ENCODE measurements at places on chromosomes 6 and 20.
A peak's percentile ranks its signal among the peaks of the same experiment; 100 is the strongest.

DNA sequence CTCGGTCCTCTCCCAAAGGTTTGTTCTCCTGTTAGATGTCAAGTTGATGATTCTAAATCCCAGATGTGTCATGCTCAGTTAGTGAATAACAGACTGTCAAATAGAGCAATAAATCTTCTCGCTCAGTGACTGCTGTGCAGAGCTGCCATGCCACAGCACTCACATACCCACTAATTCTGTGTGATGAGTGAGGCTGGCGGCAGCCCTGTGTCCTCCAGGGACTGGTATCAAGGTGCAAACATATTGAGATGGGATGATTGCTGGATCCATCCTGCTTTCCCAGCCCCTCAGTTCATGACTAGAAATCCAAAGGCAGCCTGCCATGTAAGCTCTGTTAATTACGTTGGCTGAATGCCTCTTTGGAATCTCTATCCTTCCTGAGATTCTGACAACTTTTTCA is 103.9 kb downstream of the OLIG3 start:
- no peaks in the 10 kb centered on the region for H3K36me3 ChIP-seq
- H3K4me3 ChIP-seq: no peak overlapping the region
- no peak for DNase-seq
- no peaks in the 10 kb centered on the region for H3K27me3 ChIP-seq

DNA sequence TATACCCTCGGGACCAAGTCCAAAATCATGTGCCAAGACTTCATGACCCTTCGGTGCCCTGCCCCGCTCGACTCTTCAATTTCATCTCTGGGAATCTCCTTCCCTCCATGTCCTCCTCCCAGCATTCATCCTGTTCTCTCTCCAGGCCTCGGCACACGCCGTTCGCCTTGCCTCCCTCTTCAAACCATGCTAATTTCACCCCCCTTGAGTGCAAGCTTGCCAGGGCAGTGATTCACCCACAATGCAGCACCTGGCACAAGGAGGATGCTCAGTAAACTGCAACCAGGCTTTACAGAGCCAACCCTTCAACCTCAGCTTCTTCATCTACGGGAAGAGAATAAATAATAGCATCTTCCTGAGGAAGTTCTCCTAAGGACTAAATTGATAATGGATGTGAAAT is 4.1 kb downstream of the KCNS1 start:
- no peak for DNase-seq
- no peaks in the 10 kb centered on the region for H3K36me3 ChIP-seq
- no peaks in the 10 kb centered on the region for H3K27me3 ChIP-seq
- no peak overlapping the region for H3K27ac ChIP-seq
- no peaks in the 10 kb centered on the region for H3K4me1 ChIP-seq

DNA sequence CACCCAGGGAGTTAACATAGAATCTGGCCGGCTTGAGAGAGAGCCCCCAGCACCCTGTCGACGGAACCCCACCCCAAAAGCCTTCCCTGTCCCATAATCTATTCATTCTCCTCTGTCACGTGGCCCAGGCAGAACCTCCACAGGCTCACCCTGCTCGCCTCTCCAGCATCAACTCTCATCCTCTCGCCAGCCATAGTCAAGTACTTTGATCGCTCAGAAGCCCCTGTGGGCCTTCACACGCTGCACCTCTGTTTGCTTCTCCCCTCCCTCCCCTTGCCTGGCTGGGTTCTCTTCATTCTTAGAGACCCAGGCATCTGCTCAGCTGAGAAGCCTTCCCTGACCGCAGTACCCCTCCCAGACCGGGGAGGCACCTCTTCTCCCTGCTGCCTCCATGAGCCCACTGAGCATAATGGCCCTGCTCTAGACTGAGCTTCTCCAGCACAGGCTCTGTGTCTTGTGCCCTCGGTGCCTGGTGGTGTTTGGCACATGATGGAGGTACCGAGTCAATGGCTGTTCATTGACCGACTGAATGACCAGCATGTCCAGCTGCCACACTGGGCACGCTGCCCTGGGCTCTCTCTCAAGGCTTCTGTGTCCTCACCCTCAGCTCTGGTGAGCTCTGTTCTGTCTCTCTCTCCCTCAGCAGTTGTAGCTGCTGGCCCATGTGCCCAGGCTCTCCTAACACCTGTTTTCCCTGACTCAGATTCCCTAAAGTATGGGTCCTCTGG is 33.7 kb downstream of the PKIG start:
- peaks cover 3% of the 10 kb centered on the region for H3K4me1 ChIP-seq
- H3K27me3 ChIP-seq: no peaks in the 10 kb centered on the region
- no peak overlapping the region for H3K27ac ChIP-seq

GRCh38 chr20:13261460-13262301 is 40.6 kb downstream of the ISM1 start:
- H3K27ac ChIP-seq: no peak overlapping the region
- H3K27me3 ChIP-seq: no peaks in the 10 kb centered on the region
- DNase-seq: peak; percentile 54
- H3K36me3 ChIP-seq: no peaks in the 10 kb centered on the region
- no peaks in the 10 kb centered on the region for H3K4me1 ChIP-seq

- DNase-seq: no peak
- H3K4me1 ChIP-seq: no peaks in the 10 kb centered on the region
- H3K27ac ChIP-seq: no peak overlapping the region
- H3K27me3 ChIP-seq: 0 out of 2 replicates have a peak, but pooled peaks cover 1% of the 10 kb centered on the region
Measured at GRCh38 chr6:167760979-167761793, 65.5 kb upstream of the AFDN start.

GRCh38 chr6:56756791-56757587 is 114.3 kb upstream of the DST start:
- peak overlapping the region; percentile 56 for H3K27ac ChIP-seq
- H3K4me1 ChIP-seq: peaks cover 60% of the 10 kb centered on the region
- H3K27me3 ChIP-seq: no peaks in the 10 kb centered on the region
- H3K4me3 ChIP-seq: no peak overlapping the region
- no peak for DNase-seq

DNA sequence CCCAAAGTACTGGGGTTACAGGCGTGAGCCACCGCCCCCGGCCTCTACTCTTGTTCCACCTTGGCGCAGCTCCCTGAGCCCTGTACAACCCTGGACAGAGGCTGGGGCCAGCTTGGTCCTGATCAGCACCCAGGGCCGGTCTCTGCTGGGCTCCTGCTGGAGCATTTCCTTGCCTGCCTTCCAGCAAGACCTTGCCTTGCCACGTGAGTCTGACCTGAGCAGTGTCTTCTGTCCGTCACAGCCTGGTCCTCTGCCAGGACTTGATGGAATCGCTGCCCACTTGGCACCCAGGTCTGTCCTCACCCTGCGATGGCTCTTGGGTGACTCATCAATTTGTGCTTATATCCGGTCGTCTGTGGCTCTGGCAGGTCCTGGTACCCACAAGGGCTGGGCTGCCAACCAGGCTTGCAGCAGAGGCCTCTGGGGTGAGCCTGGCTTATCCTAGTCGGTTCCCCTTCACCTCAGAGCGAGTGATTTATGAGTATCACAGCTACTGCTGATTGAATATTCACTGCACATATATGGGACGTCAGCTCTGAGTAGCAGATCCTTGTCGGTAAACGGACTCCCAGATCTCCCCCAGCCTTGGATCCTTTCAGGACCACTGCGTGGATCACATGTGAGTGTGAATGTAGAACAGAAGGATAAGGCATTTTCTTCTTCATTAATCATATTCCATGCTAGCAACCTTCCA is 10.1 kb upstream of the SULF2 start:
- H3K27me3 ChIP-seq: no peaks in the 10 kb centered on the region
- no peak overlapping the region for H3K4me3 ChIP-seq
- no peaks in the 10 kb centered on the region for H3K36me3 ChIP-seq
- DNase-seq: no peak
- peaks cover 8% of the 10 kb centered on the region for H3K4me1 ChIP-seq
- H3K27ac ChIP-seq: no peak overlapping the region

GRCh38 chr20:36202891-36203338 is 33.4 kb upstream of the AAR2 start:
- H3K4me1 ChIP-seq: no peaks in the 10 kb centered on the region
- H3K36me3 ChIP-seq: no peaks in the 10 kb centered on the region
- no peak overlapping the region for H3K4me3 ChIP-seq
- no peaks in the 10 kb centered on the region for H3K27me3 ChIP-seq
- no peak overlapping the region for H3K27ac ChIP-seq

GRCh38 chr6:131952886-131953509 is 1.8 kb upstream of the CCN2 start:
- no peaks in the 10 kb centered on the region for H3K36me3 ChIP-seq
- H3K4me3 ChIP-seq: no peak overlapping the region
- DNase-seq: no peak
- no peaks in the 10 kb centered on the region for H3K4me1 ChIP-seq
- no peak overlapping the region for H3K27ac ChIP-seq
- H3K27me3 ChIP-seq: no peaks in the 10 kb centered on the region

DNA sequence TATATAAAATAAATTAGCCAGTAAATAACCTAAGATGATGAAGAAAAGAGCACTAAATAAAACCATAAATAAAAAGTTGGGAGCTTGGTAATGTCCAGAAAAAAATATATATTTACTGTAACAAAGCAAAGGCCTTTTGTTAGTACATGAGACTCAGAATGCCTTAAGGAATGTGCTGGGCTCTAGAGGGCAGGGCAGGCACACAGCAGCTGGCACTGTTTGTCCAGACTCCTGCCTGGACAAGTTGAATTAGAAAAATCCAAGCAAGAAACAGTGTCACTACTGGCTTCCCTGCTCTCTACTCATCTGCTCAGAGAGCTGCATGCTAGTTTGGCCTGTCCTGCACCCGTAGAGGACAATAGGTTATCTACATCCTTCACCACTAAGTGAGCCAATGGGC is 8.8 kb downstream of the DEFB129 start:
- H3K36me3 ChIP-seq: no peaks in the 10 kb centered on the region
- no peaks in the 10 kb centered on the region for H3K27me3 ChIP-seq
- H3K4me3 ChIP-seq: no peak overlapping the region
- peaks cover 5% of the 10 kb centered on the region for H3K4me1 ChIP-seq
- no peak for DNase-seq

DNA sequence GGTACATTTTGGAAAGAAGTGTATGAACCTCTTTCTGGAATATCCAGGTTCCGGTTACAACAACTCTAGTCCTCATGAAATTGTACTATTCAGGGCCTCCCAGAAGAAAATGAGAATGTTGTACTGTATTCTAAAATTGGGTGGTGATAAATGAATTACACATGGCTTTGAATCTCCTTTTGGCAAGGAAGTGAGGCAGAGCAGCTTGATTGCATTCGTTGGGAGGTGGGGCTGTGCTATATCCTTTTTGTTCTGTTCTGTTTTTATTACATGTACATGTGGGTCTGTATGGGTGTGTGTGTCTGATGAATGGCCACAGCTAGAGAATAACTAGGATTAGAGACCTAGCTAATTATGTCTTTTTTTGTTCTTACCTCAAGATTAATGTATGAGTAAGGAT is 37.8 kb upstream of the SNRPB2 start:
- DNase-seq: no peak
- no peak overlapping the region for H3K4me3 ChIP-seq
- H3K4me1 ChIP-seq: no peaks in the 10 kb centered on the region
- H3K36me3 ChIP-seq: no peaks in the 10 kb centered on the region
- no peaks in the 10 kb centered on the region for H3K27me3 ChIP-seq
- H3K27ac ChIP-seq: no peak overlapping the region

DNA sequence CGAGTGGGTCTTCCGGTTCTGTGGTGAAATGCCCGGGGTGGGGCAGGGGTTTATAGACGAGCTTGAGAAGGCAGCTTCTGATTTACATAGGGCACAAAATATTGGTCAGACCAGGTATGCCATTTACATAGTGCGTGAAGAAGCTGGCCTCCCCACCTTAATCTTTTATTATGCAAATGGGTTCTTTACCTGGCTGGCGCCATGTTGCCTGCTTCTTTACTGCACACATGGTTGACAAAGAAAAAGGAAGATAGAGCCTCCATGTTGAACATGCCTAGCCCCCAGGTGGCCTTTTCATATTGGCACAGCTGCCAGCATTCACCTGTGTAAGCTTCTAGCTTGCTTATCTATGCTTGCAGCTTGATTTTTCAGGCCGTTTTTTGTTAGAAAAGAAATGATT is 276.2 kb downstream of the PHACTR1 start:
- no peaks in the 10 kb centered on the region for H3K27me3 ChIP-seq
- no peak for DNase-seq
- no peaks in the 10 kb centered on the region for H3K36me3 ChIP-seq
- H3K27ac ChIP-seq: no peak overlapping the region
- no peak overlapping the region for H3K4me3 ChIP-seq
- no peaks in the 10 kb centered on the region for H3K4me1 ChIP-seq

DNA sequence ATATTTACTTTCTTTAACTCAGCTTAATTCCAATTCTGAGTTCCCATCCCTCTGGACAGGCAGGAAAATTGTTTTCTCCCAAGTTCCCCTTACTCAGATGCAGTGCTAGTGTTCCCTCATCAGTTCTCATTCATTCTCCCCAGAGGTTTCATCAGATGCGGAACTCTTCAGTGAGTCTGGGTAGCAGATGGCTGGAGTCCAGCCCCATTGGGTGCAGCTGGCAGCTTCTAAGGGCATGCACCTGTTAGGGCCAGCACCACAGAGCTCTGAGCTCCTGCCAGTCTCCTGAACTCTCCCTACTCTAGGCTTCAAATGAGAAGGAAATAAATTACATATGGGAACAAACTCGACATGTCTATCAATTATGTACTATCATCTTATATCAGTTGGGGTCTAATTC is 76.6 kb downstream of the SOD2 start:
- H3K27ac ChIP-seq: no peak overlapping the region
- no peaks in the 10 kb centered on the region for H3K36me3 ChIP-seq
- DNase-seq: no peak
- no peaks in the 10 kb centered on the region for H3K27me3 ChIP-seq
- no peak overlapping the region for H3K4me3 ChIP-seq

- no peak overlapping the region for H3K4me3 ChIP-seq
- no peak overlapping the region for H3K27ac ChIP-seq
- H3K27me3 ChIP-seq: peaks cover 93% of the 10 kb centered on the region
- DNase-seq: no peak
- no peaks in the 10 kb centered on the region for H3K4me1 ChIP-seq
Measured at GRCh38 chr20:58634521-58635278, 16.4 kb upstream of the STX16 start.

GRCh38 chr20:32006841-32007786 is 3.1 kb upstream of the CCM2L start:
- no peak overlapping the region for H3K4me3 ChIP-seq
- H3K36me3 ChIP-seq: no peaks in the 10 kb centered on the region
- H3K4me1 ChIP-seq: no peaks in the 10 kb centered on the region
- H3K27me3 ChIP-seq: peaks cover 89% of the 10 kb centered on the region
- no peak for DNase-seq
- no peak overlapping the region for H3K27ac ChIP-seq

DNA sequence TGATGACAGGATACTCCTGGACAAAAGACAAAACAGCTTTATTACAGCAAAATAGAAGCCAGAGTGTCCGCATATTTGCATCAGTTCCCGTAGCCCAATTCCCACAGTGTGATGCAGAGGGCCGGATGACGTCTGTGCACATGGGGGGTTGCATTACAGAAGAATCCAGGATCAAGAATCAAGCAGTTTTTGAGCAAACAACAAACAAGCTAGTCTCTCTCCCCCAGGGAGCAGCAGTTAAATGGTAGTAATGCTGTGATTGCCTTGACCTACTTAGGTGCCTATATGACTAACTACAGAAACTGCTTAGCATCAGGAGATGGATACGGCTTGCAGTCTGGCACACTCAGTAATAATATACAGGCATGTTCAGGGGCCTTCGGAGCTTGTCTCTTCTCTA is 3.2 kb upstream of the SDHAF4 start:
- H3K4me1 ChIP-seq: no peaks in the 10 kb centered on the region
- no peaks in the 10 kb centered on the region for H3K27me3 ChIP-seq
- H3K36me3 ChIP-seq: no peaks in the 10 kb centered on the region
- H3K27ac ChIP-seq: no peak overlapping the region

Measured in MM.1S (cell line).